ENCODE measurements at places on chromosomes 6 and 20. TPM values are rescaled to one million over a fixed set of nuclear protein-coding genes. Genes with fewer than 3 reads are reported as not detected.

VGLL2 gene
- not detected for total RNA-seq

- ATAC-seq, result no peak
Observed at GRCh38 chr6:170024940-170025339, 265.9 kb downstream of the DLL1 start.

DNA sequence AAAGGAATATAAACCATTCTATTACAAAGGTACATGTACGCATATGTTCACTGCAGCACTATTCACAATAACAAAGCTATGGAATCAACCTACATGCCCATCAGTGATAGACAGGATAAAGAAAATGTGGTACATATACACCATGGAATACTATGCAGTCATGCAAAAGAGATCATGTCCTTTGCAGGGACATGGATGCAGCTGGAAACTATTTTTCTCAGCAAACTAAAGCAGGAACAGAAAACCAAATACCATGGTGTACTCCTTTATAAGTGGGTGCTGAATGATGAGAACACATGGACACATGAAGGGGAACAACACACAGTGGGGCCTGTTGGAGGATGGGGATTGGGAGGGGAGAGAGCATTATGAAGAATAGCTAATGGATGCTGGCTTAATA lies 104.6 kb upstream of the CENPW start:
- no peak for ATAC-seq

GRCh38 chr6:151498327-151498726 lies 4.5 kb downstream of the CCDC170 start:
- no peak for ATAC-seq

DNA sequence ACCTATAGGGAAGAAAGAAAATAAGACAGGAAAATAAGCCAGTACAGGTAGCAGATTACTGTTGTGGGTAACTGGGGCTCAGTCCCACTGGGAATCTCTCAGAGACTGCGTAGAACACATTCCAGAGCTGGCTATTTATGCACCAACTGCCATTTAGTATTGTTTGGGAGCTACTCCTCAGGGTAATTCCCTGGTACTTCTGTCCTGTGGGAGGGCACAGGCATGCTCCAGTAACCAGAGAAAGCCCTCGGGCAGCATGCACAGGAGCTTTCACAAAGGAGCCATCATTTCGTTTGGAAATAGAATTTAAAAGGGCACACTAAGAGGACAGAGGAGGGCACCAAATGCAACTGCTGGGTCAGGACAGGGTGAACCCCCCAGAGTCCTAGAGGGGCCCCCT lies 148.0 kb upstream of the LRFN2 start:
- no peak for ATAC-seq

NKAIN2 gene
- not detected for total RNA-seq

DNA sequence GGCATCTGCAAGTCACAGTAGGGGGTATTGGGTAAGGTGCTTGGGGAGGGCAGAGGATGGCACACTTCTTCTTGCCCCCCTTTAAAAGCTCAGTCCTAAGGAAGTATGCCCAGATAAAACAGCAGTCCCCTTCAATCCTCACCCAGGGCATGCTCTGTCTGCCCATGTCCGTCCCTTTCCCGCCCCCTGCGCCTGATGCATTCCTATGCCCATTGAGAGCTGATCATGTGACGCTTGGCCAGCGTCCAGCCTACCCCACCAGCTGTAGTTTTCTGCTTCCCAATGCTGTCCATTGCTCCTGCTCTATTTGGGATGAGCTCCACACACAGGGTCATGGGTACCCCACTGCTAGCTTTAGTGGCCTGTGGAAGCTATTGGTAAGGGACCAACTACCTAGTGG lies 8.3 kb downstream of the SIGLEC1 start:
- ATAC-seq, result no peak

CST2 gene
- total RNA-seq, result not detected

DNA sequence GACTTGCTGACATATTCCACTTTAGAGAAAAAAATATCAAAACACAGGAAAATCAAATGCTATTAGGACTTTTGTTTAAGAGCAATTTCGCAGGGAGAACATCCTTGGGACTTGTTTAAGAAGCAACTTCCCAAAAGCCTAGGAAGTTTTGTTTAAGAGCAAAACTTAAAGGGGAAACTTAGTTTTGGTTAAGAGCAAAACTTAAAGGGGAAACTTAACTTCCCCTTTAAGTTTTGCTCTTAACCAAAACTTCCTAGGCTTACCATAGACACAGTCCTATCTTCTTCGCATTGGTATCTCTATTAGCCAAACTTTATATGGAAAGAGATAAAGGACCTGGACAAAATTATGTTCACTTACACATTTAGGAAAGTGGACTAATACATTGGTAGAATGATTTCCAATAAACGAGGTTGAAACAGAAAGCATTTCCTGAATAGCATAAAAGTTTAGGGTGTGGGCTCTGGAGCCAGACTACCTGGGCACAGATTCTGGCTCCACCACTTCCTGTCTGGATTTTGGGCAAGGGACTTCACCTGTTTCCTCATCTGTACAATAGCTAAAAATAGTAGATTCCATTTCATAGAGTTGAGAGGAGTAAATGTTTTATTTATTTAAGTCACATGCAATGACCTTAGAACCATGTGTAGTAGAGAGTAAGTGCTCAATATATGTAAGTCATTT lies 15.7 kb downstream of the PAQR8 start:
- no peak for ATAC-seq

GRCh38 chr6:21596145-21596948 lies 2.8 kb downstream of the SOX4 start:
- ATAC-seq, result no peak

DNA sequence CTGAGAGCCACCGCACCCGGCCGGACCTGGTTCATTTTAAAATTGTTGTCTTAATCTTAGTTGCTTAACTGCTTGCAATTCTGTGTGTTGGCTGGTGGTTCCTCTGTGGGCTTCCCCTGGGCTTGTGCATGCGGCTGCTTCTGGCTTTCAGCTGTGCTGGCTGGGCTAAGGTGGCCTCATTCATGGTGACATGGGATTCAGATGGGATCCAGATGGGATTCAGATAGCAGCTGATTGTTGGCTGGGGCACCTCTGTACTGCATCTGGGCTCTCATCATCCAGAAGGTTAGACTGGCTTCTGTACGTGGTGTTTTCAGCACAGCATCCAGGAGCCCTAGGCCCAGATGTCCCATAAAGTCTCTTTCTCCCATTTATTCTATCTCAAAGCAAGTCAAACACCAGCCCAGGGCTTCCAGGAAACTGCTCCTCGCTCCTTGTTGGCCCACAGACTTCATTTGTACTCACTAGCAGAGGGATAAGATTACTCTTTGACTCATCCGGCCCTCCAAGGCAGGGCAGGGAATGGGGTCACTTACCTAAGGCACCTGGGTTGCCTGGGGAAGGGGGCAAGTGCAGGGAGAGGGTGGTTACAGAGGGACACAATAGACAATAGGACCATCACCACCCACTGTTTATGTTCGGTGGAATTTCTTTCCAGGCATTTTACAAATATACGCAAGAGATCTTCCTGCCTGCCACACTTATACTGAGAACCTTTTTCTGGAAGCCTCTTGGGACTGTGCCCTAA lies 10.2 kb upstream of the PEDS1 start:
- ATAC-seq, result no peak

DNA sequence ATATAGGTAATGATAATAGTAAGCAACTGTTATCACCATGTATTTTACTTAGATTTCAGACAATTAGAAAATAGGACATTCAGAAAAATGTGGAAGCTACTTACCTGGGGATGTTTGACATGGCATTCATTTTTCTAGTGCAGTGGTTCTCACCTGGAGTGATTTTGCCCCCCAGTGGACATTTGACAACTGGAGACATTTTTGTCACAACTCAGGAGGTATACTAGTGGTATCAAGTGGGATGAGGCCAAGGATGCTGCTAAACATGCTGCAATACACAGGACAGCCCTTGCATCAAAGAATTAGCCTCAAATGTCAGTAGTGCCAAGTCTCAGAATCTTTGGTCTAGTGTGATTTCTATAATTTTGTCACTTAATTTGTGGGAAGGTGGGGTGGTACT lies 36.1 kb downstream of the NUS1 start:
- no peak for ATAC-seq

GRCh38 chr20:58852543-58853271 lies at the start of gene GNAS:
TSS of gene GNAS (plus strand) at chr20:58852716.
- peak; percentile 40 for ATAC-seq

GRCh38 chr6:10837622-10837994 lies 731 bp downstream of the MAK start:
- ATAC-seq, result no peak

DNA sequence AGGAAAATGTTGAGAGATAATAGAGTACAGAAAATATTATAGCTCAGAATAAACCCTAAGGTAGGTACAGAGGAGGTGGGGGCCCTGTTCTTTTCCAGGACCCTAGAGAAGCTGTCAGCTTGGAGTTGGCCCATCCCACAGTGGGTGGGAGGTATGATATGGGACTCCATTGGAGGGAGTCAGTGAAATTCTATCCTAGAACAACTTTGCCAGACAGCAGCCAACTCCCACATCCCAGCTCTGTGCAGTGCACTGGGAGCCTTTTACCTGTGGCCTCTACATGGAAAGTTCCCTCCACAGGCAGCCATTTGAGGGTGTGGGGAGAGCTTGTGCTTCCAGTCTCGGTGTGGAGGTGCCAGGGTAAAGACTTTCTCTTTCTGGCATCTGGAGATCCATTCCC lies 36.8 kb upstream of the CLIC5 start:
- no peak for ATAC-seq

DNAH8 gene
- total RNA-seq, result 0.04 TPM

DNA sequence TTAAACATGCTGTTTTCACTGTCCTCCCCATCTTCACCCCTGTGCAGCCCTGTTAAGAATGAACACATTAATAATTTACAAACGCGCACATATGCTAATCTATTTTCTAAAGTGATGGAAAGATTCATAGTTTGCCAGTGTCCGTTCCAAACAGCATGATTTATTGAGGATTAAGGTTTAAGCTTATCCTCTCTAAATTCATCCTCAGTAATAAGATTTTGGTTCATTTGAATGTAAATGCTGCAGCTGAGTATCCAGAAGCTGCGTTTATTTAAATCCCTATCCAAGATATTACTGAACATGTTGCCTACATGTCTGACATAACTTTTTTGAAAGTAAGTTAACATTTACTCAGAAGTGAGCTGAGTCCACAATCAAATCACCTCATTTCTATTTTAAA lies 42.8 kb upstream of the FAM135A start:
- no peak for ATAC-seq

- ATAC-seq, result no peak
Observed at GRCh38 chr6:118656847-118657451, 5.6 kb upstream of the CEP85L start.

LHFPL5 gene
- total RNA-seq, result not detected

PNLDC1 gene
- total RNA-seq, result not detected

GRCh38 chr20:47361057-47361915 lies 4.8 kb upstream of the ZMYND8 start:
- ATAC-seq, result no peak

DNA sequence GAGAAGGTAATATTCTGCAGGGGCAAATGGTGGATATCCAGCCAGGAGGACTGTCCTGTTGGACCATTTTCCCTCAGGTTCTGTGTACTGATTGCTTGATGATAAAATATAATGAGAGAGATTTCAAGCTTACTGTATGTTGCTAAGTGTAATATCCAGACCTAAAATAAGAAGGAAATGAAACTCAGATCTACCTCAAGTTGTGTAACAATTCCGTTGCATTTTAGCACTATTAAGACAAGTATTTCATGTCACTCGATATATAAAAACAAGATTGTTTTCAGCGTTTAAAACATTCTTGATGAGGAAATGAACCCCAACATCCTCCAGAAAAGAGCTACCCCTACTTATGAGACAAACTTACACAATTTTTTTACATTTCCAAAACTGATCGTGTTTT lies 57.2 kb downstream of the RGS17 start:
- ATAC-seq, result no peak

- ATAC-seq, result peak; percentile 62
Observed at GRCh38 chr6:142886431-142887170, 58.4 kb downstream of the HIVEP2 start.

DNA sequence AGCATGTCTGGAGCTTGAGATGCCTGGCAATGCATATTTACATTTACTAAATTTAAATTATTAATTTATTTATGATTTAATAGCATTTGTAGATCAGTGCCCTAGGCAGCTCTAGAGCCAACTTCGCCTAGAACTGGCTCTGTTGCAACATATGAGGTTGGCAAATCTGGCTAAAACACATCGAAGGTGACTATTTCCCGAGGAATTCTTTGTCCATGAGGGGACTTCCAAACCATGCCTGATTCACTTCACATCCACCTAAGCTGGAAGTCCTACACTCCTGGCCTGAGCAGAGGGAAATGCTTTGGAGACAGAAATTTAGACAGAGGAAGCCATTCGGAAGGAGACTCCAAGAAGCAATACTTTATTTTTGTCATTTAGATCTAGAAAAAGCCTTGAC lies 211.0 kb upstream of the ARG1 start:
- no peak for ATAC-seq

DNA sequence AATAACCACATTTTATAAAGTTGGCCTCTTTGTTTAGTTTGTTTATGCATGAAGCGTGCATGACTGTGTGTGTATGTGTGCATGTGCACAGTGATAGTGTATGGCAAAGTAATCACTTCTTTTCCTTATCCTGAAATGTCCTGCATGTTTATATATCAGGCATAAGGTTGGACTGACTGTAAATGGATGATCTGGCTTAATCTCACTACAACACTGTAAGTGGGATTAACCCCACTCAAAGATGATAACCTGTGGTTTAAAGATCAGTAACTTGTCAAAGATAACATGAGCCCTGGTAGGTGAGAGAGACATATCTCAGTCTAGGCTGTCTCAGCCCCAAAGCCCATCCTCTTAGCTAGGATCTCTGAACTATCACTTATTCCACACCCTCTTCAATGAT lies 376.6 kb upstream of the TSHZ2 start:
- no peak for ATAC-seq

DNA sequence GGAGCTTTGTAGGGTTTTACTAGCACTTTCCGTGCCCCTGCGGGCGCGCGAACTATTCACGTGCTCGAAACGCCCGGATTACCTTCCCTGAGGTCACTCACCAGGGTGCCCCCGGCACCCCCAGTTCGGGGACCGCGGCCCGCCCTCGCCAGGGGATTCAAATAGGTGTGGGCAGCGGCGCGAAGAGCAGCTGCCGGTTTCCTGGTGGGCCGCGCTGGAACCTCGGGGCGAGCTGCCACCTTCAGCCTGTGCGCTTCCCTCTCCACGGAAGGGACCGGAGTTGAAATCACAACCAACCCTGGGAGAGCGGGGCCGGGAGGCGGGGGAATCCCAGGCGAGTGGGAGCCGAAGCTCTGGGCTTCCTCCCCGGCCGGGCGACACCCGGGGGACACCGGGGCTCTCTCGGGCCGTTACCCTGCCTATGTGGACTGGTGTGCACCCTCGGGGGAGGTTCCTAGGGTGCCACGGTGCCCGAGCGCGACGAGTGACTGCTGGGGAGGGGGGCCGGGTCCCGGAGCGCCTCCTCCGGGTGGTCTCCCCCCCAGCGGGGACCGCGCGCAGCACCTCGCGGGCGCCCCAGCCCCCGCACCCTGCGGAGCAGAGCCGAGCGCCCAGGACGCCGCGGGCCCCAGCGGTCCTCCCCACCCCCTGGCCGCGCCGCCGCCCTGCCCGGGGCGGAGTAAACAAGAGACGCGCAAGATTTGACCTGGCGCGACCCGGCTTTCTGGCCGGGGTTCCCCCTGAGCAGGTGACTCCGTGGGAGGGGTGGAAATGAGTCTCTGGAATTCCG lies 2.1 kb upstream of the HIVEP2 start:
- ATAC-seq, result peak; percentile 58

- ATAC-seq, result peak; percentile 38
Observed at GRCh38 chr20:18359854-18360253, 71.5 kb downstream of the ZNF133 start.

Measured in esophagus mucosa (tissue), 1 donor.